DMS79 (cell line): ENCODE measurements at places on chromosomes 6 and 20.

DNA sequence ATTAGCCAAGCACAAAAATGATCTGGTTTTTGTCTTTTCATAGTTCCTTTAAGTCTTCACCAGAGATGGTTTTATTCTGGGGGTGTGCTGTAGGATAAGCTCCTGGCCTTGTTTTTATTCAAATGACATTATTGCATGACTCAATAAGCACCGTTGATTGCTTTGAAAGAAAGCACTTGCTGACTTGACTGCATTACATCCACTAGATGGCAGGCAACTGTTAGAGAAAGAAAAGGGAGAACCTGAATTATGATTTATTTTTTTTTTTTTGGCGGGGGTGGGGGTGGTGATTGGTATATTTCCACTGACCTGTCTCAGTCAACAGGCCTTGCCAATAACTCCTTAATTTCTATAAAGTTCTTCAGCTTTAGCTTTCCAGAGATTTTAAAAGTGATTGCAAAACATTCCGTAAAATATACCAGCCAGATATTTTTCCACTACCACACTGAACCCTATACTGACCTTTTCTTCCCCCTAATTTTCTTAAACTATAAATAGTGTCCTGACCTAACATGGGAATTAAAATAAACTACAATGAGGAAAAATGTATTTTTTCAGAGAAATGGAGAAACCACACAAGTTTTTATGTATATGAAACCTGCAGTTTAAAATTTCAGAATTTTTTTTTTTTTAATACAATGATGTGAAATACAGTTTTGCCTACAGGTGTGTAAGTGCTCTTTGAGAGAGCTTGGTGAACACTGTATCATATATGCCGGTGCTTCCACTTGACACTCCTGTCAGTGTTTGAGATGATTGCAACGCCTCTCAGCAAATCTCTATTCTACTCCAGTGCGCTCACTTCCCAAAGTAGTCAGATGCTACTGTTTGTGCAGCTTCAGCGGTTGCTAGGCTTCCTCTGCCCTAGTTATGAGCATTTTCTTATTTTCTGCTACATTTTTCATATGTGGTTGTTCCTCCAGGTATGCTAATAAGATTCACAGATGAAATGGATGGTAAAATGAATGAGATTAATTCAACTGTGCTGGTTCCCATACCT is 274.3 kb downstream of the CD109 start:
- DNase-seq, result no peak

DNA sequence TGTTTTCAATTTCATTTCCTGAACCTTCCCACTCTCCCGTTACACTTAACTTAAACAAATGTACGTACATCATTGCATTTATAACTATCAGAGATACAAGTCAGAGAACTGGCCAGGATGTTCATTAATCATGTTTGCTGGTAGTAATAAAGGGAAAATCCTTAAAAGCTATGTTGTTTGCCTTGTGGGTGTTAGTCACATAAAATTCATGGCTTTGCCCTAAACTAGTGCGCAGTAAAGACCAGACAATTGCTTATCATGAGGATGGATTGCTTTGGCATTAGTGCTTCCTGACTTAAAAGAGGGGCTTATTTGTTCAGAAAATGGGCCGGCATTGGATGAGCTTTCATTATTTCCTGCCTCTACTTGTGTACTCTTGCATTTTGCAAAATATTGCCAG is 1037.3 kb upstream of the FLRT3 start:
- DNase-seq, result no peak

GRCh38 chr20:11851646-11852045 is 66.0 kb upstream of the BTBD3 start:
- no peak for DNase-seq

GRCh38 chr20:57711311-57711712 is 1.5 kb upstream of the PMEPA1 start:
- no peak for DNase-seq

DNA sequence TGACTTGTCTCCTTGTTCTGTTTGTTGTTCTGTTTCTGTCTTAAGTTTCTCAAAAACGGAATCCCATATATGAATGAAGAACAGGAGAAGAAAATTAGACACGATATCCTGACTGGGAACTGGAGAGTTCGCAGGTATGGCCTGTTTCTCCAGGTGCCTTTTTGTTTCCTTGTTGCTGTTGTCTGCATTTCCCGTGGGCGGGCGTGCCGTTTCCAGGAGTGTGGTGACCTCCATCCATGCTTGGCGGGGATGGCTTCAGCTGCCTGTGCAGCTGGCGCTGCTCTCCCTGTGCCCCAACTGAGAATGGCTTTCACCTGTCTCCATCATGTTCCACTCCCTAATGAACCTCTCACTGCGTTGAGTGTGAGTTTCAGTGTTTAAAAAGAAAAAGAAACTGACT is 4.4 kb downstream of the PNLDC1 start:
- DNase-seq, result no peak

GRCh38 chr20:52780462-52780861 is 191.7 kb upstream of the TSHZ2 start:
- no peak for DNase-seq

GRCh38 chr6:12439296-12439695 is 149.1 kb downstream of the EDN1 start:
- DNase-seq, result no peak

DNA sequence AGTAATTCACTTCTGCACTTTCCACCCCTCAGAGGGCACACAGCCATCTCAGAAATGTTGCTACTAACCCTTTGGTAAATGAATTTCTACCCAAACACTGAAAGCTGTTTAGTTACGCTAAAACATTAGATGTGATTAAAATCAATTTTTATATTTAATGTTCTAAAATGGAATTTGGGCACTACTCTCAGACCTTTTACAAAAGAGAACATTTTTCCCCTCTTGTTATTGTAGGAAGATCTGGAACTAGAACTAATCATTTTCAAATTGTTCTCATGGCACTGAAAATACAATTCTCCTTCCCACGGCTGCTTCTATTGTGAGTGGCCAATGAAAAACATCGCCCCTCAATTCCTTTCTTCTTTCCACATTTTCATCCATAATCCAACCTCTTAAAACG is 627.4 kb downstream of the CDH26 start:
- DNase-seq, result no peak

DNA sequence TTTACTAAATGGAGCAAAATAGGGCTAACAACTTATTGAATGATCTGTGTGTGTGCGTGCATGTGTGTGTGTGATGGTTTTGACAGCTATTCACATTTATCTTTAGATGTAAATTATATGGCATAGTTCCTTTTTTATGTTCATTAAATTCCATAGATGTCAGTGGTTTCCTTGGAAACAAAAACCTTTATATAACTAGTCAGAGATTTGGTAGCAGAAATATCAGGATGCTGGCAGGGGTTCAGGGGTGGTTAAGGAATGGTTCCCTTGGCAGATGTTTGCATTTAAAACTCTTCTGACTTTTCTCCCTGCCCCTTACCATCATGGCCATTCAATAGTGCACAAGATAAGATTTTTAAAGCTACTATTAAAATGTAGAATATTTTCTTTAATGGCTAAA is 256.6 kb downstream of the PLCB1 start:
- no peak for DNase-seq

- DNase-seq, result no peak
Observed at GRCh38 chr20:50613438-50614169, 77.7 kb downstream of the RIPOR3 start.

DNA sequence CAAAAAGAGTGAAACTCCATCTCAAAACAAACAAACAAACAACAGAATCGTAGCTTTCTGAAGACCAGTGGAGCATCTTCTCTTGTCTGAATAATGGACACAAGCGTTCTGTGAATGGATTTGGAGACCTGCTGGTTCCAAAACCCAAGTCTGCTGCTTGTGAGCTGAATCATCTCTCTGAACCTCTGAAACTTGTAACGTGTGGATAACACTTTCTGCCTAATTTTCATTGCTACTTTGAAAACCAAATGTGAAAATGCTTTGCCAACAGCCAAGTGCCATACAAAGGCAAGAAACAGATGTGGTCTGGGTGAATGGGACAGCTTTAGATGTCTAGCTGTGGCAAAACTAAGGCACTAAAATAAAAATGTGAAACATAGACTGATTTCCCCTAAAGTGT is 44.3 kb downstream of the PHACTR1 start:
- DNase-seq, result no peak

- DNase-seq, result peak; percentile 17
Observed at GRCh38 chr6:127266892-127267645, 405 bp downstream of the RNF146 start.

DNA sequence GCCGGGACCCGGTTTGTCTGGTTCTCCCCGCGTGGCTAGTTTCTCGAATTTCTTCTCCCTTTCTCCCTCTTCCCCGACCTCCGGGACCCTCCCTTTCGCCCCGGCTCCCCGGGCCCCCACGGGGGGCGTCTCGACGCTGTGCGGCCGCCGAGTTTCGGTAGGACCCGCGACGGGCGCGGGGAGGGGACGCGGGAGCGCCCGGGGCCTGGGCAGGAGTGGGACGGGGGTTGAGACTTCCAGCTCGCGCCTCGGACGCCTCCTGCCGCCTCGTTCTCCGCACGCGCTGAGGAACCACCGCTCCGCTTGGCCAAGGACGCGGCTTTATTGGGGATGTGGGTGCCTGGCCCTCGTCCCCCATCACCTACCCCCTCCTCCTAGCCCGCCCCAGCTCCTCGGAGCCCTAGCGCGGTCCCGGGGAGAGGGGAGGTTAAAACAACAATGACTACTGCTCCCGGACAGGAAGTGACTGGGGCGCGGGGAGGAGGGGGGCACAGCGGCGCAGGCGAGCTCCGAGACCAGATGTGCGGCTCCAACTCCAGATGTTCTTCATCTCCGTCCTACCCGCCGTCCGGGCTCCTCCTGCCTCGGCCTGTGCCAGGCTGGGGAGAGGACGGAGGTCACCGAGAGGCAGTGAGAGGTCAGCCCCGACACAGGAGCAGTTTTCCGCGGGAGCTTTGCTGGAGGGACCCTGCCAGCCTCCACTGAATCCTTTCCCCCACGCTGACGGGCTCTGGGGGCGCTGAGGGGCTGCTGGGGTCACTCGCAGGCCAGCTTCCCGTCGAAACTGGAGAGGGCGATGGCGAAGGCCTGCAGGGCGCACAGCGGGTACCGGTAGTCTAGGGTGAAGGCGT is 917 bp upstream of the TEAD3 start:
- peak; percentile 31 for DNase-seq

DNA sequence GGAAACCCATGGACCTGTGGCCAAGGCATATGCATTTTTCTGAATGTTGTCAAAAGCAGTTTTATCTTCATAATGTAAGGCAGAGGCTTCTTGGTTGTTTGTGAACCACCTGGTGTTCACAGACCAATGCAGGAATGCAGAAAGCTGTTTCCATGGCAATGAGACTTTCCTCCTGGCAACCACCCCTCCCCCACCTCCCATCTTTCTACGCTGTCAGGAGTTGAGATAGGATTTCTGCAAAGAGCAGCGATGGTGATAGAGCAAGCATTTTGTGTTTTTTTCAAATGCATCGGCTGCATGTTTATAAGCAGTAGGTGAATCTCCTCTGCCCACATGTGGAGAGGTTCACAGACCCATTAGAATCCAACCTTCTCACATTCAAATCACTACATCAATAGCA is 114.1 kb upstream of the SMLR1 start:
- no peak for DNase-seq

DNA sequence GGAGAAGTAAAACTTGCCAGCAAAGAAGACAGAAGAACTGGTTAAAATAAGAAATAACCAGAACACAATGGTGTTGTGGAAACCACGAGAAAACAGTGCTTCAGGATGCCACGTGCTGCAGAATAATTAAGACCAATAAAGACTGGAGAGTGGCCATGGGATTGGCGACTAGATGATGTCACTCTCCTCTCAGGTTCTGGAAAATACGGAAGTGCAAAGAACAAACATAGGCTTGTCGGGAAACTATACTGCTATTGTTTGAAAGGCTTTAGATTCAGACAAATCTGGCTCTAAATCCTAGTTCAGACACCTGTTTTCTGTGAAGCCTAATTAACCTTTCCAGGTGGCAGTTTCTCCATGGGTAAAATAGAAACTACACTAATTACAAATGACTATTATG is 138.4 kb upstream of the STXBP5 start:
- no peak for DNase-seq

GRCh38 chr6:57021086-57021720 is 25.3 kb upstream of the KIAA1586 start:
- DNase-seq, result peak; percentile 31

- DNase-seq, result no peak
Observed at GRCh38 chr6:168200571-168201134, 118.9 kb downstream of the DACT2 start.

GRCh38 chr20:14418376-14418775 is 81.0 kb upstream of the FLRT3 start:
- no peak for DNase-seq

DNA sequence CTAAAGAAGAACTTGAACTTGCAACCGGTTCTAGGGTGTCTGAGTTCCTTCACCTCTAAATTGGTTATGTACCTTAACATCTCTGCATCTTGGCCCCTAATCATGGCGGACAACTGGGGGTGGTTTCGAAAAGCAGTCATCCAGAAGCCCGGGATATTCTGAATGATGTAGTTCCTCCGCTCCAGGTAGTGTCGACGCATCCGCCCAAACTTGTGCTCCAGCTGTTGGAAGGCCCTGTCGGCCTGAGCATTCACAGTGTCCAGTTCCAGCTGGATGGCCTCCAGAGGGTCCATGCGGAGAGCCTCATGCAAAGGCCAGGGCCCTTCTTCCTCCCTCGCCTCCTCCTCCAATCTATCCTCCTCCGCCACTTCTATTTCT is 887 bp downstream of the TSPYL1 start:
- DNase-seq, result no peak

- no peak for DNase-seq
Observed at GRCh38 chr6:108661430-108661829, 100.7 kb downstream of the FOXO3 start.

- DNase-seq, result peak; percentile 24
Observed at GRCh38 chr20:16096756-16097326, 476.4 kb downstream of the KIF16B start.

DNA sequence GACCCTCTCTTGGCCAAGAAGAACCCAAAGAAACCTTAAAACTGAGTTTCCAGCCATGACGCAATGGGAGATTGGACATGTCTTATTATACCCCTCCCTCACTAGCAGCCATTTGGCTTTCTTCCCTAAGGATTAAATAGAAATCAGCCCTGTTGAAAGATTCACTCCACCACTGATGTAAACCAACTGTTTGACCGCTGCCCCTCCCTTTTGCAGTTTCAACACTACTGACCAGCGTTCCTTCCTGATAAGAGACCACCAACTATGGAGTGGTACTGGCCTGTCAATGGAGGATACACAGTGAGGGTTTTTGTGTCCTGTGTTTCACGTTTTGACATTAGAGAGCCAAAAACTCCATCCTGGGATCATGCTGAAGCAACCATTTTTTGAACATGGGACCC is 53.2 kb upstream of the CD2AP start:
- no peak for DNase-seq

DNA sequence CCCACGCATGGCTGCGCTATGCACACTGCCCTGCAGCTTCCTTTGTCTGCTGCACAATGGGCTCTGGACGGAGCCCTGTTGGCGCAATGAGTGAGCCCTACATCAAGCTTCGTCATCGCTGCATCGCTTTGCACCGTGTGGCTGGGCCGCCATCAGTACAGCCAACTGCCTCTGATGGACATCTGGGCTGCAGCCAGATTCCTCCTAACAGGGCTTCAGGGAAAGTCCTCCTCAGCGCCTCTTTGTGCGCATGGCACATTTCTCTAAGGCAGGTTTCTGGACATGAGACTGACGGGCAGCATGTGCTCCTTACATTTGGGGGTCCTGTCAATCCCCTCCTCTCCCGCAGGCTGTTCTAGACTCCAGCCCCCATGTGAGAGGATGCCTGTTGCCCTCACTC is 29.7 kb upstream of the ANGPT4 start:
- no peak for DNase-seq

GRCh38 chr20:46900086-46900485 is 5.4 kb downstream of the EYA2 start:
- no peak for DNase-seq

GRCh38 chr20:36984257-36984638 is 32.7 kb upstream of the SAMHD1 start:
- DNase-seq, result no peak
